AG20443 (cell line): ENCODE measurements at places on chromosomes 16 and 17.

- DNase-seq = no peak
Observed at GRCh38 chr16:27729516-27730304, 179.8 kb downstream of the KATNIP start.

DNA sequence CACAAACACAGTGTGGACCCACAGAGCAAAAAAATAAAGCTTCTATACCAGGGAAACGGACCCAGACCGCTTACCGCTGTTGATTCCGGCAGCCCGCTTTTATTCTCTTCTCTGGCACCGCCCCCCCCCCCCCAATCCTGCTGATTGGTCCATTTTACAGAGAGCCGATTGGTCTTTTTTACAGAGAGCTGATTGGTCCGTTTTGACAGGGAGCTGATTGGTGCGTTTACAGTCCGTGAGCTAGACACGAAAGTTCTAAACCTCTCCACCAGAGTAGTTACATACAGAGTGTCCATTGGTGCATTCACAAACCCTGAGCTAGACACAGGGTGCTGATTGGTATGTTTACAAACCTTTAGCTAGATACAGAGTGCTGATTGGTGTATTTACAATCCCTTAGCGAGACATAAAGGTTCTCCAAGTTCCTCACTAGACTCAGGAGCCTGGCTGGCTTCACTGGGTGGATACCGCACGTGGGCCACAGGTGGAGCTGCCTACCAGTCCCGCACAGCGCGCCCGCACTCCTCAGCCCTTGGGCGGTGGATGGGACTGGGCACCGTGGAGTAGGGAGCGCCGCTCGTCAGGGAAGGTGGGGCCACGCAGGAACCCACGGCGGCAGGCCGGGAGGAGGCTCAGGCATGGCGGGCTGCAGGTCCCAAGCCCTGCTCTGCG, 92.4 kb downstream of the HAPSTR1 start:
- DNase-seq = no peak

- no peak for DNase-seq
Observed at GRCh38 chr16:8989099-8989878, 25.6 kb upstream of the USP7 start.

GRCh38 chr17:44955674-44956425, 8.3 kb upstream of the KIF18B start:
- no peak for DNase-seq

DNA sequence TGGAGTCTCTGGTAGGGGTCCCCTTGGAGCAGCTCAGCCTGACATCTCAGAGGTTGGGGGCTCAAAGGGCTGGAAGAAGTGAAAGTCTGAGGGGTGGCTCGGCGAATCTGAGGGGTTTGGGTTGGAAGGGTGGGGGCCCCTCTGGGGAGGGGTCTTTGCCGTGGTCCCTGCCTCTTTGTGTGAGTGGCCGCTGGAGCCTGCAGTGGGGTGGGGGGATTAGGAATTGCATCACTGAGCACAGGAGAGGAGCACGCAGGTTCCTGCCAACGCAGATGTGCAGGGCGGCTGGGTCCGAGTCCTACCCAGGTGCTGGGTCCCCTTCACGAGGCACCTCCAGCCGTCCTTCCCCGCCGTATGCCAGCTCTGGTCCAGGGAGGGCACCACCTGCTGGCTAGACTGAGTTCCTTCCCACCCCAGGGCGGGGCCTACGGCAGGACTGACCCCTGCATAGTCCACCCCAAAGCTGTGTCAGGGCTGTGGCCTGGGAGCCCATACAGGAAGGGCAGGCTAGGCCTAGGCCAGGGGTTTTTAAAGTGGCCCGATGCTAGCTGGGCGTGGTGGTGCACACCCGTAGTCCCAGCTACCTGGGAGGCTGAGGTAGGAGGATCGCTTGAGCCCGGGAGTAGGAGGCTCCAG, 9.9 kb downstream of the FMNL1 start:
- DNase-seq = no peak

- no peak for DNase-seq
Observed at GRCh38 chr16:3246002-3246401, 10.4 kb downstream of the MEFV start.

GRCh38 chr16:56101480-56101879, 89.8 kb upstream of the GNAO1 start:
- no peak for DNase-seq

DNA sequence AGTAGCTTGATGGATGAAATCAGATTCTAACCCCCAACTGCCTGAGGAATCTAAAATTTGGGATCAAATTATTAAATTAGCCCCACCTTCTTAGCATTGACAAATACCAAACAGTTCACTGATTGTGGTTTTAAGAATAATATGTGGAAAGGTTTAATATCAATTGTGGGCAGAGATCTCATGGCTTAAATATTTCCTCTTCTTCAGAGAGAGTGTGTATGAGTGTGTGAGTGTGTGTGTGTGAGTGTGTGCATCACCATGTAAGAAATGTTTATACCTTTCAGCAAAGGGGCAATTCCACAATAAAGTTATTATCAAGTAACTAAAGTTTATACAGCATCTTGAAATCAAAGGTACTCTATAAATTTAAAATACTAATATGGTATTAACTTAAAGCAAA, 3.2 kb downstream of the SMURF2 start:
- DNase-seq = no peak

DNA sequence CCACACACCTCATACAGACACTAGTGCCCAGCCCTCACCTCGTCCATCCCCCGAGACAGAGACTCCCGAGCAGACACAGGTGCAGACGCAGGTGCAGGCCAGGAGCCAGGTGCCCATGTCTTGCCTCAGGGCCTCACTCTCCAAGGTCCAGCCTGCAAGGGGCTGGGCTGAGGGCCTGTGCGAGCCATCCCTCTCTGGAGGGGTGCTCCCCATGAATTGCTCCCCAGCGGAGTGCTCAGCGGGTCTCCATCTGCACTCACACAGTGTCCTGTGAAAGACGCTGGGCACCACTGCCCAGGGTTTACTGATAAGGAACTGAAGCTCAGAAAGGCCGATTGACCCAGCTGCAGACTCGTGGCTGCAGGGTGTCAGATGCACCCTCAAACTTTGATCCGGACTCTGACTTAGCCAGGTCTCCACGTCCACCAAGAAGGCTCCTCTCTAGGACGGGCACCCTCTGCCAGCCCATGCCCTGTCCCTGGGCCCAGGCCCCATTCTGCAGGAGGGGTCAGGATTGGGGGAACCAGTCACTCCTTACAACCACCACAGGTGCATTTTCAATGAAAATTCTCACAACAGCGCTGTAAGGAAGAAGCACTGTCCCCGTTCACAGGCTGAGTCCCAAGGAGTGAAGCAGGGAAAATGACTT, 16.9 kb downstream of the POLR3K start:
- no peak for DNase-seq

DNA sequence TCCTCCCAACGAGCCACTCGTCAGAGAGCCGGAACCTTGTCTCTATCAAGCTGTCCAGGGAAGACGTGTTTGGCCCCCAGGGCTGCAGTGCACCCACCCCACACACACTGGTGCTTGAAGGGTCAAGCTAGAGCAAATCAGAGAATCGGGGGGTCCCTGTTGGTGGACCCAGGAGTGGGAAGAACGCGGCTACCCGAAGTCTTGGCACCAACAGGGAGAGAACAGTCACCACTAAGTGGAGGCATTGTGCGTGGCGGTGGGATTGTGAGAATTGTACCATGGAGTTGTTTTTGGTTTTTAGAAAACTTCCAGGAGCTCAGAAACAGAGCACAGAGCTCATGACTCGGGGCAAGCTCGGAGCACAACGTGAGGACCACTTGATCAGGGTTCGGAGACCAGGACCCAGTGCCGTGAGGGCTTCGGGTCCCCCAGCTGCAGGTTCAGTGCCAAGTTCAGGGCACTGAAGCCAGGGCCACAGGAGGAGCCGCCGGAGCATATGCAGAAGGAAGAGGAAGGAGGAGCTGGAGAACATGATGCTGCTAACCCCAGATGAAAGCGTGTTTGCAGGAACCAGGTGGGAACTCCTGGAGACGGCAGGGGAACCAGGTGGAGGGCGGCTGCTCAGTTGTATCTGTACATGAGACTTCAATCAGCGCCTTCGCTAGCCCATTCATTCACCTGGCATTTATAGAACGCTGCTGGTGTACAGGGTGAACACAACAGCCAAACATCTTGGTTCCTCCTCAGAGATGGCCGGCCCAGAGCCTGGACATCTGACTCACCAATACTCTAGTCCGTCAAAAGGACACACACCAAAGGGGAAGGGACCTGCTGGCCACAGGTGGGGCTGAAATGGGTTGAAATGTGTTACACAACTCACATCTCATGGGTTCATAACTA, 42.8 kb downstream of the METRNL start:
- no peak for DNase-seq

DNA sequence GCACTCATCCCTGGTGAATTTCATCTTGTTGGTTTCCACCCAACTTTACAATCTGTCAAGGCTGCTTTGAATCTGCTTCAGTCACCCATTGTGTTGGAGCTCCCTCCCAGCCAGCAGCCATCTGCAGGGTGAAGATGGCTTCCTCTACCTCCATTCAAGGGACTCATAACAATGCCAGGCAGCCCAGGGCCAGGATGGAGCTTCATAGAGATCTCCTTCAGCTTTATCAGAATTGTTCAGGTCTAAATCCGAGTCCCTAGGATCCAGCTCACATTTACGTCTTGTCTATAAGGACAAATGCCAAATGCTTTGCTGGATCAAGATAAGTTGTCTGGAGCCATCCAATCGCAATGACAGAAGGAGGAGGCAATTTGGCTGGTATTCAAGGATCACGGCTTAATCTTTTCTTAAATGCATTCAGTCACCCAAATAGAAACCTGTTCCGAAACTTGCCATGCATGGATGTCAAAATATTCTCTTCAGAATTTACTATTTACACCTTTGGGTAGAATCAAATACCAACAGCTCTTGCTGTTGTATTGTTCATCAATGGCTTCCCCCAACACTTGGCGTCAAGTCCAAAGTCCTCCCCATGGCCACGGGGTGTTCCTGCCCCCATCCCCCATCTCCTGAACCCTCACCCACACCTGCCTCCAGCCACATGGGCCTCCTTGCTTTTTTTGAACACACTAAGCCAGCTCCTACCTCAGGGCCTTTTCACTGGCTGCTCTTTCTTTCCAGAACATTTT, 3.8 kb upstream of the FAM171A2 start:
- DNase-seq = no peak

DNA sequence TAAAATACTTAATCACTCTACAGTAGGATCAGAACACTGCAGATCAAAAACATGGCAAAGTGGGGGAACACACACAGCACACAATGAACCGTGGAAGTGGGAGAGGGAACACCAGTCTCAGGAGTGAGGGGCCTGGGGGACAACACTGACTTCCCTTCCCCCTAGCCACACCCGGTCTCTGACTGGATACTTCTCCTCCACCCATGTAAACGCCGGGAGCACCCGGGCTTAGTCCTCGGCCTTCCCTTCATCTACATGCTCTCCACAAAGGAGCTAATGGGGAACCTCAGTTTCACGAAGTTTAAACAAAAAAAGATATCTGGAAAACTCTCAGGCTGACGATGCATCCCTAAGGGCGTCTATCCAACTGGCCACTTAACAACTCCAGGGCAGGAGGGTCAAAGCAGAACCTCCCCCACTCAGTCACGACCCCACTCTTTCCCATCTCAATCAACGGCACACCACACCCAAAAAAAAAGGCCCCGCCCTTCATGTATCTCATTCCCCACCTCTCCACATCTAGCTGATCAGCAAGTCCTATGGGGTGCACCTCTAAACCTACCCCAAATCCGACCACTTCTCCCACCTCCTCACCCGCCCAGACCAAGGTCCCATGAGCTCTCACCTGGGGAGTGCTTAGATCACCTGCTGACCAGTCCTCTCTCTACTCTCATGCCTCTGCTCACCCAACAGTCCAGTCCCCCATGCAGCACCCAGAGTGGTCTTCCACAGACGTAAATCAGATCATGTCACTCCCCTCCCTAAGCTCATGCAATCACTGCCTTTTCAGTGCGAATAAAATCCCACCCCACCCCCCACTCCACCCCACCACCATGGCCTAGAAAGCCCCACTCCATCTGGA, 7.4 kb downstream of the ZDHHC7 start:
- no peak for DNase-seq

- DNase-seq = no peak
Observed at GRCh38 chr16:466651-467050, 41.2 kb downstream of the RAB11FIP3 start.

DNA sequence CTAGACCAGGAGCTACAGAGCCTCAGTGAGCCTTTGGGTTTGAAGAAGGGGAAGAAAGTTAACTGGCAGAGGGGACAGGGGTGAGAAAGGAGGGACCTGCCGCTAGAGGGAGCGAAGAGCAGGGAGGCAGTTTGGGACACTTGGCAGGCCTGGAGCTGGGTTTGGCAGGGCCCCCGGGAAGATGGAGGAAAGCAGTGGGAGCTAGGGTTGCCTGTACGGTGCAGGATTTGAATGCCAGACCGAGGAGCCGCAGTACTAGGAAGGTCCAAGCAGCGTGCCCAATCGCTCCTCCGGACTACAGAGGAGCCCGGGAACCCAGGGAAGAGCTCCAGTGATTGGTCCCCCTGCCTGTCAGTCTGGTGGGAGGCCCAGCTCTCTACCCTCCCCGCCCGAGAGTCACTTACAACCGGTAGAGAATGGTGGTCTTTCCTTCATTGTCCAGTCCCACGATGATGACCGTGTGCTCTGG, 1.3 kb downstream of the ARL5C start:
- DNase-seq = peak; percentile 93

DNA sequence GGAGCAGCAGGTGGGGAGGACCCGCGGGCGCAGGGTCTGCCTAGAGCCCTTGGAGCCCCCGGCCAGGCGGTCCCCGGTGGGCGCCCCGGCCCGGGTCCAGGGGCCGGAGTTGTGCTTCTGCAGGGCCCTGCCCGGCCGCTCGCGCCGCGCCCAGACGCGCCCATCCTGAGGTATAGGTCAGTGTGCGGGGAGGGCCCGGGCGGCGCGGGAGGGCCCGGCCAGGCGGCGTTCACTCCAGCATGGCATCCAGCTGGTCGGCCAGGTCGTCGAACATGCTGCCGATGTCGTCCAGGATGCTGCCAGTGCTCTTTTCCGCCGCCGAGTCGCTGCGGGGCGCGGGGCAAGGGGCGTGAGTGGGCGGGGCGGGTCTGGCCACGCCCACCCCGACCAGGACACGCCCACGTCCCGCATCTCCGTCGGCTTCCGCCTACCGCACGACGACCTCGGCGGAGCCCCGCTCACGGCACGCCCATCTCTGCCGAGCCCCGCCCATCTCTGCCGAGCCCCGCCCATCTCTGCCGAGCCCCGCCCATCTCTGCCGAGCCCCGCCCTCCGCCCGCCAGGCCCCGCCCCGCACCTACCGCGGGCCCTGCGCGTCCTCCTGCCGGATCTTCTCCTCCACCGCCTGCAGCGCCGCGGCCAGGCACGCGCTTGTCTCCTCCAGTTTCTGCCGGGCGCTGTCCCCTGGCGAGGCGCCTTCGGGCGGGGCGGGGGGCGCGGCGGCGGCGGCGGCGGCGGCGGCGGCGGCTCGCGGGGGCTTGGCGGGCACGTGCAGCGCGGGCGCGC, 17.9 kb downstream of the CASKIN1 start:
- DNase-seq = peak; percentile 58

GRCh38 chr17:73415782-73416181, 104.0 kb upstream of the CDC42EP4 start:
- DNase-seq = no peak
